ENCODE measurements at places on chromosomes 16 and 17. TPM values are rescaled to one million over a fixed set of nuclear protein-coding genes. Genes with fewer than 3 reads are reported as not detected.

FBF1 gene
- 7.4 TPM for total RNA-seq

NARF gene
- total RNA-seq, result 35.0 TPM

INCA1 gene
- 0.13 TPM for total RNA-seq

PGAP3 gene
- total RNA-seq, result 34.6 TPM

GP1BA gene
- not detected for total RNA-seq

DNAH2 gene
- total RNA-seq, result not detected

SSTR5 gene
- total RNA-seq, result 5.1 TPM

TUBB3 gene
- 8.7 TPM for total RNA-seq

MGRN1 gene
- total RNA-seq, result 31.3 TPM

LLGL1 gene
- total RNA-seq, result 35.0 TPM

WDR81 gene
- total RNA-seq, result 39.2 TPM

NECAB2 gene
- total RNA-seq, result 0.10 TPM

MMP15 gene
- 75.9 TPM for total RNA-seq

JPH3 gene
- not detected for total RNA-seq

RHBDL3 gene
- total RNA-seq, result not detected

KRTAP9-2 gene
- not detected for total RNA-seq

MFSD6L gene
- not detected for total RNA-seq

EME1 gene
- total RNA-seq, result 11.8 TPM

- no peak for DNase-seq
Measured at GRCh38 chr17:28500712-28501379, 5.3 kb upstream of the FOXN1 start.

DNA sequence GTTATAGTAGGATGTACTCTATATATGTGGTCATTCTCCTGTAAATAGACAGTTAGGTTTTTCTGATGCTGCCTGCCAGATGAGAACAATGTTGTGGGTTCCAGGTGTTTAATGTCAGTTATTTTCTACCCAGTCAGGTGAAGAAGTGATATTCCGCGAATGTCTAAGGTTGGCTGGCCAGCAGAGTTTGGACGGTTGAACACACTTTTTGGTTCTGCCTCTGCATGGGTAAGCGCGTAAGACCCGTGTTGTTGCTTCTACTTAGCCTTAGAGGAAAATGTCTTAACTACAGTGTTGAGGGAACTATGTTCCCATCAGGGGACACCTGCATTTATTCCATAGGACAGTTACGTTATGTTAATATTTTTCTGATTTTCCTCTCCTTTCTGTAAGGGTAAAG is 162.6 kb downstream of the MAP2K6 start:
- DNase-seq, result no peak

DNA sequence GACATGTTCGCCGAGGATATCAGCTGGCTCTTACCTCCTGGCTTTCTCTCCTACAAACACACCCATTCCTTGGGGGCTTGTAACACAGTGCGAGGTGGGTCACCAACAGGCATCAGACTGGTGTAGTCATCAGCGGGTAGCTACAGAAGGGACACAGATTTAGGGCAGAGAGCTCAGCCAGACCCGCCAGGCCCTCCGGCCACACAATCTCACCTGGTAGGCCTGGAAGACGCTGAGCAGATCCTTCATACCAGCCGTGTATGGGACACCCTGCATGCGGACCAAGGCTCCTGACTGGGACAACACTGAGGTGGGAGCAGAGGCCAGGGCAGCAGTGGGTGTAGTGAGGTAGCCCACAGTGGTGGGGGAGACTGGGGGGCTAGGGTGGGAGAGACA is 5.8 kb downstream of the ESRP2 start:
- DNase-seq, result no peak

- DNase-seq, result no peak
Measured at GRCh38 chr16:22763437-22764080, 50.4 kb upstream of the HS3ST2 start.

- no peak for DNase-seq
Measured at GRCh38 chr17:40382251-40382650, 17.7 kb upstream of the GJD3 start.

GRCh38 chr17:2959371-2960130 is 103.9 kb downstream of the OR1D5 start:
- DNase-seq, result no peak

DNA sequence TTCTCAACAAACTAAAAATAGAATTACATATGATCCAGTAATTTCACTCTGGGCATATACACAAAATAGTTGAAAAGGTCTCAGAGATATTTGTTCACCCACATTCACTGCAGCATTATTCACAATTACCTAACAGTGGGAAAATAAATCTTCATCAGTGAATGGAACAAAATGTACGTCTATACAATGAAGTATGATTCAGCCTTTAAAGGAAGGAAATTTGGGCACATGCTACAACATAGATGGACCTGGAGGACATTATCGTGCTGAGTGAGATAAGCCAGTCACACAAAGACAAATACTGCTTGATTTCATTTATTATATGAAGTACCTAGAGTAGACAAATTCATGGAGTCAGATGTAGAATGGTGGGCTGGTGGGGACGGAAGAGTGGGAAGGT is 47.0 kb downstream of the MFSD11 start:
- DNase-seq, result no peak

DNA sequence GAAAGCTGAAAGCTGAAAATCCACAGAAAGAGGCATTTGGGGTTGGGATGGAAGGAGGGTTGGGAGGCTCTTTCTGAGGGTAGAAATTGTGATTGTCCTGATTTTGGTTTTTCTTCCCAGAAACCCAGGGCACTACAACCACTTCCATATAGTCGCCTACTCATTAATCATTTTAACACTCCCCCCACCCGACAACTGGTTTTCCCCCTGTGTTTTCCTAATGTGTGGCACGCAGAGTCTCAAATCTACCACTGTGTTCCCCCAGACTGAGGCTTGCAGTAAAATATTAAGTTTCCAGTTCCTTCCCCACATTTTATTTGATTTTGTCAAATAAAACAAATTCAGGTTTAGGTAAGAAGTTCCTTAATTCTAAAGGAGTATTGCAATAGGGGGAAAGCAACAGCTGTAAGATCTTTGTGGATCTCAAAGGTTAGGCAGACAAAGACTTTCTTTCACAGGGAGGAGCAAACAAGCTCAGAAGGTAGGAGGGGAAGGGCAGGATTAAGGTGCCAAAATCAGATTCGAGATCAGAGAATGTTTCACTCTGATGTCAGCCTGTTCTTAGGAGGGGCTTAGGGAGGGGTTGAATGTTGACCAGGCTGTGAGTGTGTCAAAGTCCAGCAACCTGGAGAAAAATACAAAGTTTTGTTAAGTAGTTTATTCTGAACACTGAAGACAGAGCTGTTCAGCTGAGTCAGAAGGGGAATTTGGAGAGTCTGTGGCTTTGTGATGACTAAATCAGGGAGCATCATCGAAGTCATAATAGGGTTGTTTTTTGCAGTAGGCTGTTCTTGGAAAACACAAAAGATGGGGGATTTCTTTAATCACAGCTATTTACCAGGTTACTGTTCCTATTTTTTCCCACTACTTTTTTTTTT is 3.6 kb downstream of the ZNF267 start:
- peak; percentile 20 for DNase-seq

DNA sequence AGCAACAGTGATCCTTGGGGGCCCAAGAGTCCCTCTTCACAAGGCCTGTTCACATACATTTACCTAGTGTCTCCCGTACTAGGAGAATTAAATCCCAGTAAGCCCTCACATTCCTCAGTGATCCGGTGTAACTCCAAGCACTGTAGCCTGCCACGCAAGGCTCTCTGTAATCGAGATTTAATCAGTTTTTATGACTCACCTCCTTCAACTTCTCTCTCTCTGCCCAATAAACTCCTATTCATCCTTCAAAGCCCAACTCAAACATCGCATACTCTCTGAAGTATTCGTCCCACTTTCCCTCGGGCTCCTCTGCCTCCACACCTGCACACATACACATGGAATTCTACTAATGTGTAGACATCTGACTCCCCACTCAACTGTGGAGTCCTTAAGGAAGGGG is 141.8 kb downstream of the CMIP start:
- peak; percentile 82 for DNase-seq

DNA sequence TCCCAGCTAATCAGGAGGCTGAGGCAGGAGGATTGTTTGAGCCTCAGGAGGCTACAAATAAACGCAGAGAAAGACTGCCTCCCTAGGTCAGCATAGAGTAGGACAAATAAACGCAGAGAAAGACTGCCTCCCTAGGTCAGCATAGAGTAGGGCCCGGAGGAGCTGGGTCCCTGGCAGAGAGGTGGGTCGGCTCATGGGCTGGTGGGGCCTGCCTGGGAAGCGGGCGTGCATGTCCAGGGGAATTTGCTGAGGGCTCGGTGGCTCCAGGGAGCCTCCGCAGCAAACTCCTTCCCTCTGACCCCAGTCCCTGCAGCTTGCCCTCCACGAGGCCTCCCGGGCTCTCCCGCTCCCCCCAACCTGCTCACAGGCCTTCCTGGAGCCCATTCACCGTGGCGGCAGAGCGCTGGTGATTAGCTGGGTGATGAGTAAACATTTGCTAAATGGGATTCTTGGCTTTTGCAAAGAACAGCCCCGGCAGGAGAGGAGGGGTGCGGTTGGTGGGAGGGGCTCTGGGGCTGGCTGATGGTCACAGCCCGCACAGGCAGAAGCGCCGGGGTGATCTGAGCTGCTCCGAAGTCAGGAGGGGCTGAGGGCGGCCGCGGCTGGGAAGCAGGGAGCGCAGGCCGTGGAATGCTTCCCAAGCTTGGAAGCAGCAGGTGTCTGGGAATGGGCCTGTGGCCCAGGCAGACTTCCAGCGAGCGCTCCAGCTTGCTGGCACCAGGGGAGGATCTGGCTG is 93.1 kb downstream of the RTN4RL1 start:
- no peak for DNase-seq

DNA sequence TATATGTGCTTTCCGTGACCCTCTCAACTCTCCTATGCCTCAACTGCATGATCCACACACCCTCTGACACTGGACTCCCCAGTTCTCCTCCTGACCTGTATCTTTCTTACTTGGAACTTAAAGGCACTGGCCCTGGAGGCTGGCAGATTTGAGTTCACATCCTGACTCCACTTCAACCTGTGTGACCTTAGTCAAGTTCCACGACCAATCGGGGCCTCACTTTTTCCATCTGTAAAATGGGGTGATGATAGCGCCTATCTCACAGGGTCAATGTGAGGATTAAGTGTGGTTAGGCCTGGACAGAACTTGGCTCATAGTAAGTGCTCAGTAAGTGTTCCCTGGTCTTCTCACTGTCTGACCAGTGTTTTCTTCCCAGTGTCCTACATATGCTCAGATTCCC is 25.1 kb downstream of the MARF1 start:
- no peak for DNase-seq

- DNase-seq, result no peak
Measured at GRCh38 chr16:88593489-88593888, 23.3 kb downstream of the ZC3H18 start.

- no peak for DNase-seq
Measured at GRCh38 chr16:87216841-87217275, 100.3 kb downstream of the C16orf95 start.

- DNase-seq, result no peak
Measured at GRCh38 chr16:67117716-67118115, 8.0 kb downstream of the PHAF1 start.

- no peak for DNase-seq
Measured at GRCh38 chr17:35708149-35708548, 23.3 kb upstream of the RASL10B start.

- no peak for DNase-seq
Measured at GRCh38 chr17:16952401-16952800, 19.5 kb downstream of the TNFRSF13B start.

- DNase-seq, result no peak
Measured at GRCh38 chr16:5461141-5461540, 363.5 kb upstream of the EEF2KMT start.

DNA sequence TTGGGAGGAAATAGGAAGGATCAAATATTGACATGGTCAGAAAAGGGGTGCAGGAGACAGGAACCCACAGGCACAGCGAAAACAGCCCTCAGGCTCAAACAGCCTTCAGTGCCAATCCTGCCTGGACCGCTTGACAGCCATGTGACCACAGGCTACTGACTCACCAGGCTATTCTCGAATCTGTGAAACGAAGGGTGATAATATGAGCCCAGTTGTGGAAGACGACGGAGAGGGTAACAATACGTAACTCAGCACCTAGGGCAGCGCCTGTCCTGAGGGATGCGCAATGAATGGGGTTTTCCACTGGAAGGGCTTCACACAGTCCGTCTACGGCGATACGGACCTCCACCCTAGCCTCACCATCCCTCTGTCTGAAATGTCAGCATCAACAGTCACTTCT is 117.3 kb upstream of the RCVRN start:
- no peak for DNase-seq

Data from HT-29 (cell line).